ENCODE measurements at places on chromosomes 11 and 22. TPM values are rescaled to one million over a fixed set of nuclear protein-coding genes. Genes with fewer than 3 reads are reported as not detected.
A peak's percentile ranks its signal among the peaks of the same experiment; 100 is the strongest.

GRCh38 chr22:48908547-48908946 is 919.1 kb downstream of the BRD1 start:
- no peaks in the 10 kb centered on the region for H3K36me3 ChIP-seq
- DNase-seq, result no peak
- no peak overlapping the region for H3K27ac ChIP-seq
- H3K27me3 ChIP-seq, result no peaks in the 10 kb centered on the region
- H3K4me1 ChIP-seq, result no peaks in the 10 kb centered on the region

RFPL3 gene
- not detected for total RNA-seq

DNA sequence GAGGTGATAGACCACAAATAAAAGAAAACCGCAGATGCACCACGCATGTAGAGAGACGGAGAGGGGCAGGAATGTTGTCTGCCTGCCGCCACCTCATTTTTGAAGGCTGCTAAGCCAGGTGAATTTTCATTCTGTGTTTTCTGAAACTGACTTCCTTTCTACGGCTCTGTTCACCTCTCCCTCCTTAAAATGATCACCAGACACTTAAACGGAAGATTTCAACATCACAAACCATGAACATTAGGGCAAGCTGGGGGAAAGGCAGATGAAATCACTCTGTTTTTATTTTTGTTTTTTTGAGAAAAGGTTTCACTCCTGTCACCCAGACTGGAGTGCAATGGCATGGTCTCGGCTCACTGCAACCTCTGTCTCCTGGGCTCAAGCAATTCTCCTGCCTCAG is 232.4 kb downstream of the MIAT start:
- H3K27me3 ChIP-seq, result no peaks in the 10 kb centered on the region
- H3K4me1 ChIP-seq, result peaks cover 13% of the 10 kb centered on the region
- no peak overlapping the region for H3K27ac ChIP-seq
- DNase-seq, result no peak
- no peak overlapping the region for H3K4me3 ChIP-seq

- H3K36me3 ChIP-seq, result no peaks in the 10 kb centered on the region
- no peak overlapping the region for H3K27ac ChIP-seq
- no peaks in the 10 kb centered on the region for H3K27me3 ChIP-seq
- DNase-seq, result no peak
These were observed 9.5 kb upstream of the ST3GAL4 start for GRCh38 chr11:126345759-126346585.

CTSW gene
- total RNA-seq, result not detected

DNA sequence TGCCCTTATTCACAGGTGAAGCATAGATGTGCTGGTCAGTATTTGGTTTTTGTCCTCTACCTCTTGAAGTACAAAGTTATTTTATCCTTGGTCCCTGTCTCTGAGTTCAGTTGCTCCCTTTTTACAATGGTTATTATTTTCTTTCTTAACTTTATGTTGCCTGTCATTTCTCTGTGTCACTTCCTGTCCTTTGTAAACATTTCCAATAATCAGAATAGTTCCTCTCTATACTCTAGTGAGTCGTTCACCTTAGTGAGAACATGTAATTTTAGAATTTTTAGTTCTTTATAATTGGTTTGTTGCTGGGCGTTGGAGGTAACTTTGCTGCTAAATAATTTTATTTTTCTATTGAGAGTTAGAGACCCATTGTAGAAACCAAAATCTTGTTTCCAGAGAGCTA is 16.0 kb downstream of the CSTPP1 start:
- no peak overlapping the region for H3K27ac ChIP-seq
- H3K4me3 ChIP-seq, result no peak overlapping the region
- H3K27me3 ChIP-seq, result no peaks in the 10 kb centered on the region
- H3K4me1 ChIP-seq, result no peaks in the 10 kb centered on the region

GRCh38 chr22:45221201-45221600 is 19.5 kb downstream of the KIAA0930 start:
- no peak overlapping the region for H3K27ac ChIP-seq
- no peak overlapping the region for H3K4me3 ChIP-seq
- peaks cover 19% of the 10 kb centered on the region for H3K4me1 ChIP-seq
- DNase-seq, result no peak
- no peaks in the 10 kb centered on the region for H3K27me3 ChIP-seq
- H3K36me3 ChIP-seq, result no peaks in the 10 kb centered on the region

DNA sequence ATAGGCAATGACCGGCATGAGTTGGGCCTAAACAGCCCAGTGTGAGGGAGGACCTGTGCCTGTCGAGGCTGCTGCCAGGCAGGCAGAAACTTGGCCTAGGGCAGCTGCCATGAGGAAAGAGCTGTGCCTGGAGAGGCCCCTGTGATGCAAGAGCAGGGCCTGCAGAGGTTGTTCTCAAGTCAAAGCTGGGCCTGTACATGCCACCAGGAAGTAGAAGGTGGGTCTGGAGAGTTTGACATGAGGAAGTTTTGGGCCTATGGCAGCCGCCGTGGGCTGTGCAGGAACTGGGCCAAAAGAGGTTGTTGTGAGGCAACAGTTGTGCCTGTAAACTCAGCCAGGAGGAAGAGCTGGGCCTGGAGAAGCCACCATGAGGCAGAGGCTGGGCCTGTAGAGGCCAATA is 43.2 kb downstream of the OR4C45 start:
- no peaks in the 10 kb centered on the region for H3K36me3 ChIP-seq
- H3K4me3 ChIP-seq, result no peak overlapping the region

DNA sequence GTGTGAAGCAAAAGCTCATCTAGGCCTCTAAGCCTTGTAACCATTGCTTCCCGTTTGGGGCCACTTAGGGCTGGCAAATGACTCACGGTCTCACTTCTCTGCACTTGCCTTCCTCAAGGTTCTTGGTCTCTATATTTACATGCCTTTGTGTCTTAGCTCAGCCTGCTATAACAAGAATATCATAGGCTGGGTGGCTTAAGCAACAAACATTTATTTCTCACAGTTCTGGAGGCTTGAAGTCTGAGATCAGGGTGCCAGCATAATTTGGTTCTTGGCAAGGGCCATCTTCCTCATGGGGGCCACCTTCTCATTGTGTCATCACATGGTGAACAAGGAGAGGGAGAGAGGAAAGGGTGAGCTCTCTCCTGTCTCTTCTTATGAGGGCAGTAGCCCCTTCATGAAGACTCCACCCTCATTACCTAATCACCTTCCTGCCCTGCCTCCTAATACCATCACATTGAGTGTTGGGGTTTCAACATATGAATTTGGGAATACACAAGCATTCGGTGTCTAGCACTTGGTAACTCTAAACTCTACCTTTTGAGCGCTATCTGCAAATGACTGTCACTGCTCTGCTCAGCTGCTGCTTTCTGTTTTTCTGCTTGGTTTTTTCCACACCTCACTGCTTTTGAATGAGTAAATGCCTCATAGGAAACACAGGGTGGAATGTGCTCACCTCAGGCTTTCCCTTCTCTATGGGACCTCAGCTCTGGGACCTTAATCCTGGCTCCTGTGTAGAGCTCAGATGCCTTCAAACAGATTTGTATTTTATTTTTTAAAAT is 16.2 kb upstream of the ME3 start:
- DNase-seq, result no peak
- no peaks in the 10 kb centered on the region for H3K36me3 ChIP-seq
- no peaks in the 10 kb centered on the region for H3K27me3 ChIP-seq
- H3K27ac ChIP-seq, result no peak overlapping the region

TECTA gene
- 0.77 TPM for total RNA-seq

- no peak for DNase-seq
- no peaks in the 10 kb centered on the region for H3K4me1 ChIP-seq
- no peaks in the 10 kb centered on the region for H3K36me3 ChIP-seq
- no peaks in the 10 kb centered on the region for H3K27me3 ChIP-seq
These were observed 102.6 kb downstream of the TMPRSS5 start for GRCh38 chr11:113603277-113604059.

- H3K36me3 ChIP-seq, result no peaks in the 10 kb centered on the region
- no peak overlapping the region for H3K4me3 ChIP-seq
- no peaks in the 10 kb centered on the region for H3K27me3 ChIP-seq
- H3K4me1 ChIP-seq, result no peaks in the 10 kb centered on the region
- H3K27ac ChIP-seq, result no peak overlapping the region
These were observed 152.1 kb upstream of the ISX start for GRCh38 chr22:34913826-34914225.

GRCh38 chr11:13152264-13152663 is 125.3 kb upstream of the BMAL1 start:
- H3K4me1 ChIP-seq, result no peaks in the 10 kb centered on the region
- no peak overlapping the region for H3K4me3 ChIP-seq
- H3K36me3 ChIP-seq, result no peaks in the 10 kb centered on the region
- H3K27ac ChIP-seq, result no peak overlapping the region

- DNase-seq, result peak; percentile 88
- no peak overlapping the region for H3K27ac ChIP-seq
- H3K4me3 ChIP-seq, result peak overlapping the region; percentile 50
- H3K27me3 ChIP-seq, result no peaks in the 10 kb centered on the region
These were observed 2.0 kb downstream of the MRGPRF start for GRCh38 chr11:69010964-69011623.

APOL4 gene
- total RNA-seq, result not detected

DNA sequence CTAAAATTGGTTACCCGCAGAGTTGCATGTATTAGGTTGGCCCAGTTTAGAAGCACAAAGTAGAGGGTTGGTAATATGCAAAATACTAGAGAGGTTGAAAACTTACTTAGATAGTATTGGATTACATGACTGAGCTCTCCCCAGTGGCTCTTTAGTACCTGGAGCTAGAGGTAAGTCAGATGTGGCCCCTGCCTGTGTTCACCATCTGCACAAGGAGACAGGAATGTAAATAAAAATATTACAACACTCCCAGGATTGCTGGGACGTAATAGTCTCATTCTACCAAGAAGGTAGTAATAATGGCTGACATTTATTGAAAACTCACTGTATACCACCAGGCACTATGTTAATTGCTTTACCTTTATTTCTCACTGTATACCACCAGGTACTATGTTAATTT is 129.6 kb downstream of the SLC17A6 start:
- no peak overlapping the region for H3K27ac ChIP-seq
- no peak overlapping the region for H3K4me3 ChIP-seq
- no peaks in the 10 kb centered on the region for H3K36me3 ChIP-seq
- no peaks in the 10 kb centered on the region for H3K4me1 ChIP-seq
- no peaks in the 10 kb centered on the region for H3K27me3 ChIP-seq

GRCh38 chr11:73997120-73997770 is 11.6 kb downstream of the UCP3 start:
- DNase-seq, result no peak
- H3K27me3 ChIP-seq, result no peaks in the 10 kb centered on the region
- no peaks in the 10 kb centered on the region for H3K4me1 ChIP-seq
- no peak overlapping the region for H3K4me3 ChIP-seq

OR52H1 gene
- not detected for total RNA-seq

DNA sequence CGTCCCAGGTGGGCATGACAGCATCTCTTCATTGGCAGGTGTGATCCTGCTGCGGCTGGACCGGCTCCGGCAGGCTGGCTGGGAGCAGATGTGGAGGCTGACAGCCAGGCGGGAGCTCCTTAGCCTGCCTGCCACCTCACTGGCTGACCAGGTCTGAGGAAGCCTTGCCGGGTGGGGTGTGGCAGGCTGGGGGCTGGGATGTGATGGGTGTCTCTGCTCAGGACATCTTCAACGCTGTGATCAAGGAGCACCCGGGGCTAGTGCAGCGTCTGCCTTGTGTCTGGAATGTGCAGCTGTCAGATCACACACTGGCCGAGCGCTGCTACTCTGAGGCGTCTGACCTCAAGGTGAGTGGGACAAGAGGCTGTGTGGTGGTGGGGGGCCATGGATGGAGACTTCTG is 3.5 kb downstream of the LARGE2 start:
- no peak for DNase-seq
- H3K4me3 ChIP-seq, result no peak overlapping the region
- H3K27ac ChIP-seq, result no peak overlapping the region
- H3K4me1 ChIP-seq, result peaks cover 10% of the 10 kb centered on the region
- no peaks in the 10 kb centered on the region for H3K27me3 ChIP-seq

DNA sequence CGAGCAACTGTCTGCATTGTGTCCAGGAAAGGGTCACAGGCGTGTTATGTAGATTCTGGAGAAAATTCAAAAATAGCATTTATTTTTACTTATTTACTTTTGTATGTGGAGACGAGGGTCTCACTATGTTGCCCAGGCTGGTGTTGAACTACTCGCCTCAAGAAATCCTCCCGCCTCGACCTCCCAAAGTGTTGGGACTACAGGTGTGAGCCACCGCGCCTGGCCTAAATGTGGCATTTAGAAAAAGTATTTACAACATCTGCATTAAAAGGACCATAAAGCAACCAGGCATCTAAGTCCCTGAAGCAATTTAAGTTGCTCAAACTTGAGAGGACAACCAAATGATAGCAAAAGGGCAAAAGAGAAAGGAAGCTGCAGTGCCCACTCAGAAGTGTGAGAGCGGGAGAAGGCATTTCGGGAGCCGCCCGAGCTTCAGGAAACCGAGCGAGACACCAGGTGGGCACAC is 595 bp downstream of the TRIM66 start:
- peak overlapping the region; percentile 97 for H3K4me3 ChIP-seq
- peaks cover 17% of the 10 kb centered on the region for H3K36me3 ChIP-seq
- DNase-seq, result no peak
- peaks cover 3% of the 10 kb centered on the region for H3K4me1 ChIP-seq

- peaks cover 45% of the 10 kb centered on the region for H3K27me3 ChIP-seq
- H3K4me3 ChIP-seq, result no peak overlapping the region
- H3K27ac ChIP-seq, result no peak overlapping the region
- peaks cover 5% of the 10 kb centered on the region for H3K4me1 ChIP-seq
- H3K36me3 ChIP-seq, result no peaks in the 10 kb centered on the region
These were observed 10.9 kb downstream of the INS start for GRCh38 chr11:2149864-2150847.

DNA sequence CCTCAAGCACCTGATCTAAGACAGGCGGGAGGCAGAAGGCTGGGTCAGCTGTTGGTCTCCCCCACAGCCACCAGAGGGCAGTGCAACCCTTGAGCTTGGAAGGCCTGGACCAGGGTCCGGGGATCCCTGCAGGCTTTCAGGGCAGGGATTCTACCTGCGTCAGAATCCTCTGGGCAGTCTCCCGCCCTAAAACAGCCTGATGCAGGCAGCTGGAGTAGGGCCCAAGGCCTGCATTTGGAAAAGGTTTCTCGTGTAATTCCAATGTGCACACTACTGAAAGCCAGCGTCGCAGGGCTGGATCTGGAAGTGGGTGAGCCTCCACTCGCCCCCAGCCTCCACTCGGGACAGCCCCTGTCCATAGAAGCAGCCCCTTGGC is 31.8 kb downstream of the BID start:
- H3K36me3 ChIP-seq, result no peaks in the 10 kb centered on the region
- H3K4me1 ChIP-seq, result peaks cover 7% of the 10 kb centered on the region
- no peak overlapping the region for H3K27ac ChIP-seq
- H3K27me3 ChIP-seq, result no peaks in the 10 kb centered on the region
- DNase-seq, result peak; percentile 80

DNA sequence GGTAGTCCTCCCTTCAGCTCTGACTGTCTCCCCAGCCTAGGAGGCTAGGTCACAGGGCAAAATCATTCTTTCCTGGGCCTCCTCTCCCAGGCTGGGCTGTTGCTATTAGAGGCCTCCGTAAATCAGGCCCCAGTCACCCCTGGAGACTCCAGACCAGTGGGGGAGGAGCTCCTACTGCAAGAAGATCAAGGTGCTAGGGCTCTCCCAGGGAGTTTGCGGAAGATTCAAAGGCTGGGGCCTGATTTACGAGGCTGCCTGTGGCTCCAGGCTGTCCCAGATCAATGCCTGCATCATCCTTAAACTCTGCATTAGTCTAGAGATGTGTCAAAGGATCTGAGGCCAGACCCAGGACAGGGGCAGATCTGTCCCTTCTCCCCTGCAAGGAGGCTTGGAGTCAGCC is 346.2 kb downstream of the TENM4 start:
- H3K36me3 ChIP-seq, result no peaks in the 10 kb centered on the region
- H3K4me3 ChIP-seq, result no peak overlapping the region
- no peaks in the 10 kb centered on the region for H3K4me1 ChIP-seq
- no peak for DNase-seq
- H3K27me3 ChIP-seq, result no peaks in the 10 kb centered on the region

TMPRSS5 gene
- total RNA-seq, result 1.1 TPM

- no peak overlapping the region for H3K4me3 ChIP-seq
- H3K27ac ChIP-seq, result no peak overlapping the region
- H3K36me3 ChIP-seq, result no peaks in the 10 kb centered on the region
- no peaks in the 10 kb centered on the region for H3K4me1 ChIP-seq
These were observed 4.5 kb downstream of the MPPED2 start for GRCh38 chr11:30581675-30582074.

MMP8 gene
- total RNA-seq, result not detected

All from H1 (cell line).